ENCODE measurements at places on chromosomes 12 and 14.

GRCh38 chr14:83556065-83556464, 1973.9 kb upstream of the FLRT2 start:
- DNase-seq = peak; percentile 30

DNA sequence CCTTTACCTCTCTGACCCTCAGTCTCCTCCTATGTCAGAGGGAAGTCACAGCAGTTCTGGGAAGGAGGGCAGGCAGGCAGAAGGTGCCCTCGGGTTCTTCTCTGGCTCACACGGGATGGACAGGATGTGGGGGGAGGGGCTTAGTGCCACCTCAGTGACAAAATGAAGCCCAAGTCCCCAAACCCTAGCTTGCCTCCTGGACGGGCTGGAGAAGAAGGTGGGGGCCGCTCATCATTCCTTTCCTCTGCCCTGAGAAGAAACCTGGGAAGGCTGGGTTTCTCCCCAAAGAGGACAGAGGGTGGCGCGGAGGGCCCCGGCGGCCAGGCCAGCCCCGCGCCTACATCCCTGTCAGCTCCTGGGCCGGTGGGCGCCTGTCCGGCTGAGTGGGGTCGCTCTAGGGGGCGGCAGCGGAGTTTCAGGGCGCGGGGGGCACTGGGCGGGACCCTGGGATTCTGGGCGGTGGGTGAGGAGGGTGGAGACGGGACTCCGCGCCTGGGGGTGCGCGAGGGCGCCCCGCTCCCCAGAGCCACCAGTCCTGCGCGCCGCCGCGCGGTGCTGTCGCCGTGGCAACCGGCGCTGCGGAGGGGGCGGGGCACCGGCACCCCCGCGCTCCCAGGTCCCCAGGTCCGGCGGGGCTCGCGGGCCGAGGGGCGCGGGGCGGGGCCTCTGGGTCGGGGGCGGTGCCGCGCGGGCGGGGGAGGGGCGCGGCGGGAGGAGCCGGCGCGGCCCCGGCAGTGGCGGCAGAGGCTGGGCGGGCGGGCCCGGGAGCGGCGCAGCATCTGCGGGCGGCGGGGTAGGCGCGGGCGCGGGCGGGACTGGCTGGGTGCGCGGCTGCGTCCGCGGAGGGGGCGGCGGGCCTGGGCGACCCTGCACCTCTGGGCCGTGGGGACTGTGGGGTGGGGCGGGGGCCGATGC, at the start of gene TMEM121:
TSS of gene TMEM121 (plus strand) at position 723 of the 915 bp plus-strand sequence. CDS start 2,252 bp downstream, outside the sequence.
- DNase-seq = peak; percentile 11

- no peak for DNase-seq
Measured at GRCh38 chr12:77835969-77836368, 5.3 kb downstream of the NAV3 start.

- DNase-seq = no peak
Measured at GRCh38 chr12:19451196-19451595, 11.9 kb downstream of the AEBP2 start.

- peak; percentile 19 for DNase-seq
Measured at GRCh38 chr14:23121361-23121771, 2.3 kb upstream of the CEBPE start.

- no peak for DNase-seq
Measured at GRCh38 chr14:95326987-95327386, 7.3 kb upstream of the CLMN start.

- no peak for DNase-seq
Measured at GRCh38 chr12:116855744-116856470, 25.3 kb downstream of the HRK start.

- DNase-seq = no peak
Measured at GRCh38 chr14:102087762-102088011, 843 bp upstream of the HSP90AA1 start.

DNA sequence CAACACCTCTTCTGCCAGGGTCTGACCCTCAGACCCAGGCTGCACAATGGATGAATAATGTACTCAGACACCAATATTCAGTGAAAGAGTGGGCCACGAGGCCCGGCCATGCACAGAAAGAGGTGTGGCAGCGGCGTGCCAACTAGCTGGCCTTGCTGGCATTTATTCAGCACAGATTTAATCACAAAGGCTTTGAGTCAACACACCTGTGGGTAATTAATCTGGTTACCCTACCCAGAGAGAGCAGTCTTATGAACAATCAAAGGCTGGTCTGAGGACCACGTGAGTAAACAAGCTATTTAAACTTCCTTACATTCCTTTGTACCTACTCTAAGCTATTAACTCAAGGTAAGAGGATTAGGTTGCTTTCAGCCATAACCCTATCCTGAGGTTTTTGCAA, 324.8 kb downstream of the C12orf50 start:
- no peak for DNase-seq

GRCh38 chr12:125284945-125285685, 219.9 kb downstream of the AACS start:
- no peak for DNase-seq

DNA sequence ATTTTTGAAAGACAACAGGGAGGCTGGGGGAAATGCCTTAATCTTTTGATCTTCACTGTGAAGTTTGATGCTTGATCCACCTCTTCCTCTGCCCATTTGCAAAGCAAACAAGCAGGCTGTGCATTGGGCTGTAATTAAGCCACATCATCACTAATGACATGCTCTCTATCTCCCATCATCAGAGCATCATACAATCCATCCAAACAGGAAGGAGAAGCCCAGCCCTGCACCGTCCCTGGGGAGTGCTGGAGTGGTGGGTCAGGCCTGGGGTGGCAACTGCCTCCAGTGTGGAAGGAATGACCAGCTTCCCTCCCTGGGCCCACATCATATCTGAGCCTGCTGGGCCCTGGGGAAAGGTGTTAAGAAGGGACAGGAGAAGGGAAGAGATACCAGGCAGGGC, 6.9 kb upstream of the KRT74 start:
- DNase-seq = no peak

- no peak for DNase-seq
Measured at GRCh38 chr14:58460772-58461171, 33.3 kb downstream of the KIAA0586 start.

- DNase-seq = no peak
Measured at GRCh38 chr14:90373887-90374286, 22.9 kb upstream of the CALM1 start.

DNA sequence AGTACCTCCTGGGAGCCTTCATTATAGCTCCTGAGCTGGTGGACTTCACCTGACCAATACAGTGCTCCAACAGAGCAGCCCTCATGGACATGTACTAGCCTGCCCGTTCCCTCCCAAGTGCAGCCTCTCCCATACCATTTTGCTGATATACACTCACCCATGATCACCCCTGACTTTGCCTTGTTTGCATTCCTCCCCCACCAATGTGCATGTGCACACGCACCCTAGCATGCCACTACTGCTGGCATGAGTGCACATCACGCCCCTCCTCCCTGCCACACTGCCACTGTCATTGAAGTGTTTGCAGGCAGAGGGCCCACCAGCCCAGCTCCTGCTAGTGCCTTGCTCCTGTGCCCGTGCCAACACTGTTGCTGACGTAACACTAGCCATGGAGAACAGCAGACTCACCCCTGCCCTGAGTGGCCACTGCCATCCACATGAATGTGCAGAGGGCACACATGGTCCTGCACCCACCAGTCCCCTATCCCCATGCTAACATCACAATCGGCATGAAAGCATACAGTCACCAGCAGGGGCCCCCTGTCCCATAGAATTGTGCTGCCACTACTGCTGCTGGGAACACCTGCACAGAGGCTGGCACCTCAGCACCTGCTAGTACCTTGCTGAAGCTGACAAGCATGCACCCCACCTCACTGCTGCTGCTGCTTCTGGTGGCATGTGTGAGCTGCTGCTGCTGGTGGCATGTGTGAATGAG, 110.3 kb downstream of the SINHCAF start:
- no peak for DNase-seq

DNA sequence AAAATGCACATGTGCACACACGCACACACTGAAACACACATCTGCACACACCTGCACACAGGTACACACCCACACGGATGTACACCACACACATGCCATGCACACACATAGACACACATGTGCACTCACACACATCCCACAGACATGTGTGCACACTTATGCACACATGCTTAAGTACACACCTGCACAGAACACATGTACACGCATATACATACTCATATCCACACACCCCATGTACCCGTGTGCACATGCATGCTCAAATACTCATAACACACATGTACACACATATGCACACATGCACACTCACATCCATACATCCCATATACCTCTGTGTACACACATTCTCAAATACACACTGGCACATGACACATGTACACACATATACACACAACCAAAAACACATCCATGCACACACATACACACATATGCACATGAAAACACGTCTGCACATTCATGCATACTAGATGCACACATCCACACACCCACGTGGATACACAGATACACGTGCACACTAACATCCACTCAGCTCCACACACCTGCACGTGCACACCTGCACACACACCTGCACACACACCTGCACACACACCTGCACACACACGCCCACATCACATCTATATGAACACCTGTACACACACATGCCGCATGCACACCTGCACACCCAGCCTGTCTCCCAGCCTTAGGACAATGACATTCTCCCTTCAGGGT, 336.7 kb downstream of the ADGRD1 start:
- no peak for DNase-seq

All from fibroblast of skin of right biceps (primary cell).